ENCODE measurements at places on chromosomes 13 and 19.

- no peak for DNase-seq
Measured at GRCh38 chr19:1183543-1184172, 9.6 kb upstream of the SBNO2 start.

GRCh38 chr19:40422748-40423566 lies 2.8 kb downstream of the SERTAD1 start:
- DNase-seq, result no peak

DNA sequence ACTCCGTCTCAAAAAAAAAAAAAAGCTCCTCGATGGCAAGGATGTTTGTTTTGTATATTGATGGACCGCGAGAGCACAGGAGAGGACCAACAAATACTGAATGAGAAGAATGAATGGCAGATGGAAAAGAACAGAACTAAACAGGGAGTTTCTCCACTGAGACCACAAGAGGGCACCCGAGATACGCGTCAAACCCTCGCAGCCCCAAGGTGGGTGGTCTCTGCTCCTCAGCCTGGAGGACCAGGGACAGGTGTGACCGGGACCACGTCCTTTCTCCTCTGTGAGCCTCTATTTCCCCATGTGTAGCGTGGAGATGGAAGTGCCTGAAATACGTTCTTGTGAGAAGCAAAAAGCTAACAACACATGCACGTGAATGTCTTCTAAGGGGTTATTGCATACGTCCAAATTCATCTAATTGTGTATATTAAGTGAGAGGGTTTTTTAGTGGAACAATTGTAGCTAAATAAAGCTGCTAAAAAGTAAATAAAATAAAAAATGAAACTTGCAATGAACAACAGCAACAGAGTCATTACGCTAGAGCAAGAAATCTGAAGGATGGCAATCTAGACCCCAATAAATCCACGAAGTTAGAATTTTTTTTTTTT lies 8.3 kb upstream of the CDC42EP5 start:
- DNase-seq, result no peak

GRCh38 chr19:33000510-33000909 lies 28.5 kb downstream of the FAAP24 start:
- DNase-seq, result no peak

GRCh38 chr13:66098931-66099628 lies 1131.1 kb downstream of the PCDH9 start:
- no peak for DNase-seq

DNA sequence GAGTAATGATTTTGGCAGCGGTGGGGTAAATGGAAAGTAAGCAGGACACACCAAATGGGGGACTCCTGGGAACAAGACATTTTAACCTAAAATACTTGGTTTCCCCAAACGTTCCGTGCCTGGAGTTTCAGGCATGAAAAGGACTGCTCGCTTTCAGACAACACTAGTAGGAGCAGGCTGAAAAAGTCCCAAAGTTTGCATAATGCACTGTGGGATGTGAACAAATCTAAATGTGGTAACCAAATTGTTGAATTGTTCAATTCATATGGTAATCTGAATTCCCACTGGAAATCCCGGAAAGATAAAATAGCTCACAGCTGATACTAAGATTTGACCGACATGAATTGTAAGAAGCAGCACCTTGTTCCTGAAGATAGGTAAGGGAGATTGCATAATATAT lies 467.2 kb upstream of the ARGLU1 start:
- no peak for DNase-seq

- no peak for DNase-seq
Measured at GRCh38 chr13:80979035-80979641, 638.2 kb upstream of the SPRY2 start.

GRCh38 chr19:2032296-2032941 lies 16.9 kb upstream of the BTBD2 start:
- peak; percentile 55 for DNase-seq

DNA sequence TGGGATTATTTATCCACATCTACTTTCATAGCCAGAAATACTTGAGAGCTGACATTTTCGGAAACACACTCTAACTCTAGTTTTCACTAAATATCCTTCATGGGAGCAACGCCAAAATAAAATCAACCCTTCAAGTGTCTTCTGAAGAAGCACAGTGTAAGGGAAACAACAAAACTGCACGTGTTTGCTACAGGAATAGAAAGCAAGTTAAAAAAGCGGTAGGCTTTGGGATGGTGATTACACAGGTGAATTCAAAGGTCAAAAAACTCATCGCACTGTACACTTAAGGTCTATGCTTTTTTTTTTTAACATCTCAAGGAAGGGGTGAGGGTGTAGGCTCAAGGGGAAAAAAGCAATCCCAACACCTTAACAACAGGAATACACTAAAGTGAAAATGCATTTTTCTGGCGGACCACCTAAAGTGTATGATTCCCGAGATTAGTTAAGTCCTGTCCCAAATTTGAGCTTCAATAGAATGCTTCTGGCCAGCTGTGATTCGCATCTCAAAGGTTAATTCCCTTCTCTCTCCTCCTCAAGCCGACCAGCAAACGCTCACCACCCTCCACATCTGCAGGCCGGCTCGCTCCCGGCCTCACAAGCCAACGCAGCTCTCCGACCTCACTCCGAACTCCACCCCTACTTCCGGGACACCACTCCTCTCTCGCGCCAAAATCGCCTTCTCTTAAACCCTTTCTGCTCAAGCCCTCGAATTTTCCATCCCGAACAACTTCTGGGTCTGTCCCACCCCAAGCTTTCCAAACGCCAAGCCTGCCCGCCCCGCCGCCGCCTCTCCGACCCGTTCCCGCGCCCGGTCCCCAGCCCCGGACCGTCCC lies 1.1 kb downstream of the ARGLU1 start:
- peak; percentile 19 for DNase-seq

GRCh38 chr19:36849701-36850558 lies 746 bp upstream of the ZNF345 start:
- DNase-seq, result peak; percentile 46

- no peak for DNase-seq
Measured at GRCh38 chr19:12769689-12770088, 5.7 kb downstream of the HOOK2 start.

DNA sequence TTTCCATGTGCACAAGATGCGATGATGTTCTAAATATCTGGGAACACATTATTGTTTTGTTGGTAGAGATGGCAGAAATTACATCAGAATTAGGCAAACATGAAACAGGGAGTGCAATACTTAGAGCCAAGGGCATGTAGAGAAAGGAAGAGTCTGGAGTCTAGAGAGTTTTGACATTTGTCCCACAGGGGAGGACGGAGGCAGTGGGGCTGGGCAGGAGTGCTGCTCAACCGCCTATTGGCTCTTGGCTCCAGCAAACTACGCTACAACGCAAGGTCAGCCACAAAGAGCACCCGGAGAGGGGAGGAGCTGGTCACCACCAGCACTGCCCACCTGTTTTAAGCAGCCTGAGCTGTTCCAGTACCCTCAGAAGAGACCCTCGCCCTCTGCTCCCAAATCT lies 108.3 kb downstream of the ABCC4 start:
- DNase-seq, result no peak

- DNase-seq, result no peak
Measured at GRCh38 chr13:51644654-51645053, 60.4 kb downstream of the WDFY2 start.

- no peak for DNase-seq
Measured at GRCh38 chr19:38946229-38947010, 15.7 kb downstream of the MRPS12 start.

- DNase-seq, result no peak
Measured at GRCh38 chr13:111949311-111949710, 117.6 kb upstream of the SOX1 start.

GRCh38 chr13:80117515-80117914 lies 223.4 kb downstream of the SPRY2 start:
- no peak for DNase-seq

DNA sequence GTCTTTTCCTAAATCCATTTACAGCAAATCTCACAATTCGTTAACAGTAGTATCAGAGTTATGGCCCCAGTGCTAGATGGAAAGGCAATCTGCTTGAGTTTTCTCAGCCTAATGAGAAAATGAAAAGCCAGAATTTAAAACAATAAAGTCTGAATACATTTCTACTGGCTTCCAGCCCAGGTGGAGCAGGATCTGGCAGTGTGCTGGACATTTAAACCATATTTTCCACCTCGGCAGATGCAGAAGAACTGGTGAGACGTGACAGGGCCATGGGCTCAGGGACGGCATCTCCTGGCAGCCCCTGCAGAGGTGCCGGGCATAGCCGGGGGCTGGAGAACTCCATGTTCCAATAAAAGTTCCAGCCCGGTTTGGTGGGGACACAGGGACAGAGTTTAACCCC lies 7.1 kb downstream of the SMIM7 start:
- no peak for DNase-seq

- no peak for DNase-seq
Measured at GRCh38 chr13:36862002-36862685, 43.1 kb downstream of the RFXAP start.

DNA sequence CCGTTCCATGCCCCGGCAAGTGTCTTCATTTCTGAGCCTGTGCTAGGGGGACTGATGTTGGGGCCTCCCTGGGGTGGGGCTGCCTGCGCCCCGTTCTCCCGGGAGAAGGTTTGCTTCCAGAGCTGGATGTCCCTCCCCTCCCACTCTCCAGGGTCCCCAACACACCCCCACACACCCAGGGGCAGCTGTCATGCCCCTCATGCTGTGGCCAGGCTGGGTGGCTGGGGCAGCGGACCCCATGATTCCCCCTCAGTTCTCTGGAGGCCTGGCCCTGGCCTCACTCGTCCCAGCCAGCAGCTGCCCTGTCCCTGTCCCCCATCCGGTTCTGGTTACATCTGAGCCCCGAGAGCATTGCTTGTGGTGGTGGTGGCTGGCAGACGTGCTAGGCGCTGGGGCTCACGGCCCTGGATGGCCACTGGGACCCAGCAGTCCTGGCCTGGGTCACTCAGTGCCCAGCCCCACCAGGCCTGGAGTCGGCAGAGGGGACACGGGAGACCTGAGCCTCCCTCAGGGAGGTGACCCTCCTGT lies 184.8 kb downstream of the KDM4B start:
- DNase-seq, result no peak

DNA sequence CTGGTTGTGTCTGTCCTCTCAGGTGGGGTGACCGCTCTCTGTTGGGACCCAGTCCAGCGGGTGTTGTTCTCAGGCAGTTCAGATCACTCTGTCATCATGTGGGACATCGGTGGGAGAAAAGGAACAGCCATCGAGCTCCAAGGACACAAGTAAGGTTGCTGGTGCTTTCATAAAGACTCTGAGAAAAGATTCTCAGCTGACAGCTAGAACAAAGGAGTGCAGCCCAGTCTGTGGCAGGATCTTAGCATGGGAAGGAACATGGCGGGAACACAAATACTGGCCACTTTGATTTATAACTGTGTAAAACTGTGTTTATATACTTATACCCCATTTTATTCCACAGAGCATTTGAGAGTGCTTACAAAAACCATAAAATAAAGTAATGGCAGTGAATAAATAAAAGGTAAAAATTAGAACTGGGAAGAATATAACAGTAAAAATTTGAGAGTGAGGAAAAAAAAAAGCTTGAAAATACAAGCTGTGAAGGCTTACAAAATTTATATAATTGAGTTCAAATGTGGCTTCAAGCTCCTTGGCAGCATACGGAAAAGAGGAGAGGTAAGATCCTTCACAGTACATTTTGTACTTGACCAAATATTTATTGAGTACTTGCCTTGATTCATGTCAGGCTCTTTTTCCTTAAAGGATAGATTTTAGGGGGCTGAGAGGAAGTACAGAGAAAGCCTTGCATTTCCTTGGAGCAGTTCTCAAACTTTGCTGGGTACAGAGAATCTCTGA lies 64.8 kb downstream of the DHRS12 start:
- DNase-seq, result no peak

DNA sequence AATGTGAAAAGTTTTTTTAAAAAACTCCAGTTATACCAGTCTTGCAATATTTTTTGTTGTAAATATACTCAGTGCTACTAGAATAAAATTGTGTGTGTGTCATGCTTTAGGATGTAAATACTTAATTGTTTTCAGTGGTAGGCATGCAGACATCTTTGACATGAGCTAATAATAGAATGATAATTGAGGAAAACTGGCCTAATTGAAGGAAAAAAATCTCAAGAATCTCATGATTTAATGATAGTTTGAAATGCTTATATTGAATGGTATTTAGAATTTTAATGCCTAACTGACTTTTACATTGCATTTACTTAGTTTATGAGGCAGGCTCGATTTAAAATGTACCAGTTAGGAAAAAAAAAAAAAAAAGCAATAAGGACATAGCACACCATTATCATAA lies 3.2 kb upstream of the MAB21L1 start:
- no peak for DNase-seq

DNA sequence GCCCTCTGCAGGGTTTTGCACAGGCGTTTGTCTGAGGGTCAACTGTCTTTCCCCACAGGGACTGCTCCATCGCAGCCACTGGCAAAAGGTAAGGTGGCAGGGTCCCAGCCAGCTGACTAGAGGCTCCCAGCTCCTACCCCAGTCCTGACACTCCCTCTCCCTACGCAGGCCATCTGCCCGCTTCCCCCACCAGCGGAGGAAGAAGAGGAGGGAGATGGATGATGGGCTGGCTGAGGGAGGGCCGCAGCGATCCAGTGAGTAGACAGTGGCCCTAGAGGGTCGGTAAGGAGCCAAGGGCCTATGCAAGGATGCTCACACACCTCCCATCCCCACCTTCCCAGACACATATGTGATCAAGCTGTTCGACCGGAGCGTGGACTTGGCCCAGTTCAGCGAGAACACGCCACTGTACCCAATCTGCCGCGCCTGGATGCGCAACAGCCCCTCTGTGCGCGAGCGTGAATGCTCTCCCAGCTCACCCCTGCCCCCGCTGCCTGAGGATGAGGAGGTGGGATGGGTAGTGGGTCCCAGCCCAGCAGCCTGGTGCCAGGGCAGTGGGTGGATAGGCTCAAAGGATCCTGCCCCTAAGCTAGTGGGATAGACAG lies 4.0 kb downstream of the HSPB6 start:
- DNase-seq, result no peak

DNA sequence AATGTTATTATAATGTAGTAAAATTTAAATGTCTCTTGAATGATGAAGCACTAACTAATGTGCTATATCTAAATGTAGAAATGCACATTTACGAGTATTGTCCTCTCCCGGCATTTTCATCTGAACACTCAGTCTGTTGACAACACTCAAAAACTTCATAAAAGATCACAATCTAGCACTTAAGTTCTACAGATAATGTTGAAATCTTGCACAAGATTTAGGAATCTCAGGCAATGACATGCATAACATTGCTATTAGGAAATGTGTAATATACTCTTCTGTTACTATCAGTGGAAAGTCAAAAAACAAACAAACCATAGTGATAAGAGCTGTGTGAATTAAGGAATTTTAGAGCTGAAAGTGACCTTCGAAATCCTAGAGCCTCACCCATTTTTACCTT lies 37.5 kb upstream of the XPO4 start:
- no peak for DNase-seq

DNA sequence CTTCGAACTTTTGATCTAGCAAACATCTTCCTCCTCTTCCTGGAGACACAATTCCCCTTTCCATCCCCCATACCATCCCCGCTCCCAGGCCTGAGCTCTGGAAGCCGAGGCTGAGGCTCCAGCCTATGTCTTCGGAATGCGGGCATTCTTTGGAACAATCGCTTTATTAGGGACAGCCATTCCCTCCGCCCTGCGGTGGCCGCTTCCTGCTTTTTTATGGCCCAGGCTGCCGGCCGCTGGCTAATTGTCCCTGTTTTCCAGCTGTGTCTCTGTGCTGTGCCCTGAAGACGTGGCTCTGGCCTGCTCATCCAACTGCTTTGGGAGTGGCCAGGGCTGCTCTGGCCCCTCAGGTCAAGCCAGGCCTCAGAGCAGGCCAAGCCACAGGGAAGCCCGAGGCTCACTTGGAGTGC lies 2.1 kb upstream of the CDX2 start:
- no peak for DNase-seq

GRCh38 chr19:4441994-4442818 lies 15.4 kb downstream of the UBXN6 start:
- no peak for DNase-seq

GRCh38 chr19:13068085-13068846 lies 34.4 kb downstream of the LYL1 start:
- DNase-seq, result no peak
